Stimulated activated CD4-positive, alpha-beta T cell treated with anti-CD3 and anti-CD28 coated beads, Interleukin-1b, Interleukin-23, amount 100 ng/mL, for 1 hour (primary cell): ENCODE measurements at places on chromosomes 12 and 14.

DNA sequence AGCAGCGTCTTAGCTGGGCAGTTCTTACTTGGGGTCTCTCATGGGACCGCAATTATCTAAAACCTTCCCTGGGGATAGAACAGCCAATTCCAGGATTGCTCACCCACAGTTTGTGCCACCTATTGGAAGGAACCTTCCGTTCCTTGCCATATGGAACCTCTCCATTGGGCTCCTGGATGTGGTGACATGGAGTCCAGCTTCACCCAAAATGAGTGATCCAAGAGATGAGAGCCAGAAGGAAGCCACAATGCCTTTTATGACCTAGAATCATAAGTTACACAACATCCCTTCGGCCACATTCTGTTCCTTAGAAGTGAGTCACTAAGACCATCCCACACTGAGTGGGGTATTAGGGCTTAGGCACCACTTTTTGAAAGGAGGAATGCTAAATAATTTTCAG is 164.4 kb downstream of the FBXL14 start:
- DNase-seq: no peak

- DNase-seq: no peak
Measured at GRCh38 chr12:14613718-14614117, 46.0 kb upstream of the PLBD1 start.

- no peak for DNase-seq
Measured at GRCh38 chr12:75809746-75810145, 221.8 kb downstream of the PHLDA1 start.

- no peak for DNase-seq
Measured at GRCh38 chr14:91118511-91119068, 4.7 kb downstream of the DGLUCY start.
